ENCODE measurements at places on chromosomes 3 and 15.

DNA sequence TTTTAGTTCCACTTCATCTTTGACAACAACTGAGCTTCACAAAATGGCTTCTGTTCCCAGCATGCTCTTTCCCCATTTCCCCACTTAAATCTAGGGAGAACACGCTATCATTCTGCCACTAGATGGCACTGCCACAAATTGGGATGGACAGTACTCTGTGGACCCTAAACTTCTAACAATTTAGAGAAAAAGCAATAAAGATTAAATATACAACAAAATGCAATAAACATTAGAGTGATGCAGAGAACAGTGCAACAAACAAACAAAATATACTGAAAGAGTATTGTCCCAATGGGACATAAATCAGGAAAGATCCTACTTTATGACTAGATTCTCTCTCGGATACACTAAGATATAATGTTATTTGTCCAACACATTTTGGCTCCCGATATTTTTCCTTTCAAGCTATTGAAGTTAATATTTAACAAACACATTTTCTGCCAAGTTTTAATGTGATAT lies 169.7 kb upstream of the TMCO5A start:
- DNase-seq = no peak

GRCh38 chr3:100978011-100978659 lies 15.1 kb downstream of the ABI3BP start:
- no peak for DNase-seq

GRCh38 chr3:16849229-16849628 lies 35.5 kb upstream of the PLCL2 start:
- DNase-seq = peak; percentile 45

DNA sequence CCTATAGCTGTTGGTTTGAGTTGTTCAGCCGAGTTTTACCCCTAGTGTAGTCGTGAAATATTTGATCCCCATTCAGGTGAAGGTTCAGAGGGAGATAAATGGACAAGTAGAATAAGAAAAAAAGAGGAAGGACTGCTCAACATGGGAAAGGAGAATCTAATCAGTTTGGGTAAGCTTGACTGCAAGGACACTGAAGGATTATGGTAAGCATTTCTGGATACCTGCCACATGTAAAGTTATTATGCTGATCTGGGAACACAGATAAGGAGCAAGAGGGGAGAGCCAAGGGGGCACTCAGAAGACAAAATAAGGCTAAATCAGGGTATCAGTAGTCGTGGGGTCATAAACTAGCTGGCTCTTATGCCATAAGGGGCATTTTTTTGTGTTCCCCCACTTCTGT lies 49.9 kb downstream of the TFG start:
- no peak for DNase-seq

DNA sequence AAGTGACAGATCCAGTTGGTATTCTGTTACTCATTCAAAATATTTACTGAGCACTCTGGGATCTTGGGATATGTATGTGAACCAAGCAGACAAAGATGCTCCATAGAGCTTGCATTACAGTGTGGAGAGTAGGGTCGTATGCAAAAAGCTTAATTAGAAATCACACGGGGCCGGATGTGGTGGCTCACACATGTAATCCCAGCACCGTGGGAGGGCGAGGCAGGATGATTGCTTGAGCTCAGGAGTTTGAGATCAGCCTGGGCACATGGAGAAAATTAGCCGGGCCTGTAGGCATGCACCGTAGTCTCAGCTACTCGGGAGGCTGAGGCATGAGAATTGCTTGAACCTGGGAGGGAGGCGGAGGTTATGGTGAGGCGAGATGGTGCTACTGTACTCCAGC lies 68.7 kb upstream of the MB21D2 start:
- DNase-seq = no peak

DNA sequence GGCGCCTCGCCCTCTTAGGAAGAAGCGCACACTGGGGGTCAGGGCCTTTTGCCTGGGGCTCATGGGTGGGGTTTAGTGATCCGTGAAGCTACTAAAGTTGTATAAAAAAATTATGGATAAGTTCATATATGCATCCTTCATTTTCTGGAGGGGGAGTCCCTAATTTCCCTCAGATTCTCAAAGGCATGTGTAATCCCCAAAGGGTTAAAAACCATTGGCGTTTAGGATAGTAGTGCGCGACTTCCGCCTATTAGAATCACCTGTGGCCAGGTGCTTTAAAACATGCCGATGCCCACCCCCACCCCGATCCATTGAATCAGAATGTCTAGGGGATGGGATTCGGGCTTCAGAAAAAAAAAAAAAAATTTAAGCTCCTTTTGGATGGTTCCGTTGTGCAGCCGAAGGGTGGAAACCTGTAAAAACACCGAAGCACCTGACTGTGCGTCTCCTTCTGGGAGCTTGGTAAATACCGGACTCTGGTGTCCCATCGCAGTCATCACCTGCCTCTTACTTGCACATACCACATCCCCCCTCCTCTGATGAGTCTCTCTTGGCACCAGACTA lies 570 bp downstream of the APH1B start:
- no peak for DNase-seq

DNA sequence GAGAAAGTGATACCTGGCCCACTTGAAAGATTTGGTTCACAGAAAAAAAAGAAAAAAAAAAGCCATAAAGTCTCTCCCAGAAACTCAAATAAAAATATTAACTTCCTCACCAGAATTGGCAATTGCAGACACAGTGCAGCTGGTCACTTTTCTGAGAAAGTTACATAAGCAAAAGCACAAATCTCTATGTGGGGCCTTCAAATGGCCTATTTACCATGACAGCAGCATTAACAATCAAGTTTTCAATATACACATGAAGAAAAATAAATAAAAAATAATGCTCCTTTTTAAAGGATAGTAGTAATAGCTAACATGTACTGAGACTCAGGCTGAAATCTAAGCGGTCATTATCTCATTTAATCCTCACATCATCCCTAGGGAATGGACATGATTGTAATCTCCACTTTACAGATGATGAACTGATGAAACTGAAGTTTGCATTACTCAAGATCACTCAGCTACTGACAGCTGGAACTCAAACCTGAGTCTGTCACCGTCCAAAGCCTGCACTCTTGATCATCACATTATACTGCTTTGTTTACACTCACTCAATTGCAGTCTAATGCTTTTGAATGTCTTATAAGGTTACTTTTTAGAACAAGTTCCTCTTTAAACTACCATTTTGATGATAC lies 3.3 kb downstream of the NPTN start:
- no peak for DNase-seq

- no peak for DNase-seq
Observed at GRCh38 chr3:356952-357351, 160.4 kb downstream of the CHL1 start.

DNA sequence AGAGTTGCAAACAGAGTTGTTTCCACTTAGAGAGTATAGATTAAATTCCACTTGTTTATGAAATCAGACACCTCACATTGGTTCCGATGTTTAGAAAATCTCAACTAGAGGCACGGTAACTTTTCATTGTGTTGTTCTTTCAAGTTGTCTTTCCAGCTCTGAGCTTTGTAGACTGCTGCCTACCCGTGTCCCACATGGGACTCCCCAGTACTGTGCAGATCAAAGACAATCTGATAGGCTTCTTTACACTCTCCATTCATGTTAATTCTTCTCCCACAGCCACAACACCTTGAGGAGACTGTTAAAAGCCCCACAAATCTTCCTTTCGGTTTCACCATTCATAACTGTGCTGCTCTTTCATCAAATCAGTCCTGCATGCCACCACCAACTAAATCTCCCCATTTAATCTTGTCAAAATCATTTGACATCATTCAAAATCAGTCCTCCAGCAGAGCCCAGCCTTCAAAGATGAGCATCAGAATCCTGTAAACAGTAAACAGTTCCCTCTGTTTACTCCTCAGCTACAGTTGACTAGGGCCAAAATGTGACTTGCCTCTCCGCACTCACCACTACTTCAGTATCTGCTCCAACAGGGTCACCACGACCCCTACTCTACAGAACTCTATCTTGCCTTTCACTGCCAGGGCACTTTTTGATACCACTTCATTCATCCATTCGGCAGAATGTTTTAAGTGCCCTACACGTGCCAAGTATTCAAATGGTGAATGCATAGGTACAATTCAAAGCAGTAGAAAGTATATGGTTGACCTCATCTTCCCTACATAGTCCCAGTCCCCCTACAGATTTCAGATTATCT lies 8.3 kb downstream of the ANXA2 start:
- no peak for DNase-seq

DNA sequence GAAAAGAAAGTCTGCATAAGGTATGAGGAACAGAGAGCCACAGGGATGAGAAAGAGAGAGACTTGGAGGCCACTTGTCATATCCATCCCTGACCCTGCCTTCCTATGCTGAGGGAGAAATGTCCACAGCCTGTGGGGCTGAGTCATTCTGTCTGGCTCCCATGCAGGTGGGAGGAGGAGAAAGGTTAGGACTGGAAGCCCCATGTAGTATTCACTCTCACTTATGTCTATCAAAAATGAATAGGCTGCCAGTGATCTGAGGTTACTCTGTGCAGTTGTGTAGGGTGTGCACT lies 71.3 kb downstream of the RAB11A start:
- DNase-seq = no peak

DNA sequence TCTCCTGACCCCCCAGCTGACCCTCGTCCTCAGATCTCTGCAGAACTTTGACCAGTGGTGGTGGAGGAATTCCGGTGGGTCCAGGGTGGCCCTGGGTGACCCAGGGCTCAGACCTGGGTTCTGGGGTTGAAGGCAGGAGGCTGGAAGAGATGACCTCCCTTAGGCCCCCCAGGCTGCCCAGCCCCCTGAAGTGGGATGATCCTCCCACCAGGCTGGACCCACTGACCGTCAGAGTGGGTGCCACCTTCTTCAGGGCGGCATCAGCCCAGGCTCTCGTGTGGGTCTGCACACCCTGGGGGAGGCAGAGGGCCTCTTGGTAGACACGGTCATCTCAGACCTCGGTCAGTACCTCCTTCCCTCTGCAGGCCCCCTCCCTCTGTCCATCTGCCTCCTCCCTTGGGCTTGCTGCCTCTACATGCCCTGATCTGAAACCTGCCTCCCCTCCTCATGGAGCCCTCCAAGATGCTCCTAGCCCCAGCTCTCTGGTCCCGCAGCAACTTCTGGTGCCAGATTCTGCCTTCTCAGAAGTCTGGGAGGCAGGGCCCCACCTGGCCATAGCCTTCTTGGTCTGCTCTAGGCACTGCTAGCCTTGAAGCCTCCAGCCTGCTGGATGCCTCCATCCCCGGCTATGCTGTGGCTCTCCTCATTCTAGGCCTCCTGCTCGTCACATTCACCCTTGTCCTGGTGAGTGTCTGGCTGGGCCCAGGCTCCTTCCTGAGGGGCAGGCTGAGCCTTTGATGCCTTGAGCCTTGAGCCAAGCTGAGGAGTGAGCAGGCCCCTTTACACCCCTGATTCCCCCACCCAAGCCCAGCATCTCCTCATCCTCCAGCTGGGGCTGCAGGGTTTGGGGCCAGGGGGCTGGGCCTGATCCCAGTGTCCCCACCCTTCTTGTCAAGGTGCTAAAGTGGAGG lies 49.1 kb upstream of the CSPG4 start:
- DNase-seq = no peak

DNA sequence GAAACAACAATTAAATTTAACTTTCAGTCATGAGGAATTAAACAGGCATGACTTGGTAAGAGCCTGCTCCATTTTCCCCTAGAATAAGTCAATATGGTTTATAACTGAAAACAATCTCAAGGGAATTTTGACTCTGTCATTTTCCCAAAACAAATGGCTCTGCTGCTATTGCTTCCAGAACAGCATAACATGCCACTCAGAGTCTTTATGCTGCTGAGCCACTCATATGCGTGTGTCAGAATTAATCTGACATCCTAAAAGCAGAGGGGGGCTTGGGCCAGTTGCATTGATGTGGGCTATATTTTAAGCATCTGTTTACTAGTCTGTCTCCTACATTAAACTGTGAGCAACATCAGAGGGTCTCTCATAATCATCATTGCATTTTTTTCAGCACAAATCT lies 111.1 kb upstream of the ABI3BP start:
- no peak for DNase-seq

DNA sequence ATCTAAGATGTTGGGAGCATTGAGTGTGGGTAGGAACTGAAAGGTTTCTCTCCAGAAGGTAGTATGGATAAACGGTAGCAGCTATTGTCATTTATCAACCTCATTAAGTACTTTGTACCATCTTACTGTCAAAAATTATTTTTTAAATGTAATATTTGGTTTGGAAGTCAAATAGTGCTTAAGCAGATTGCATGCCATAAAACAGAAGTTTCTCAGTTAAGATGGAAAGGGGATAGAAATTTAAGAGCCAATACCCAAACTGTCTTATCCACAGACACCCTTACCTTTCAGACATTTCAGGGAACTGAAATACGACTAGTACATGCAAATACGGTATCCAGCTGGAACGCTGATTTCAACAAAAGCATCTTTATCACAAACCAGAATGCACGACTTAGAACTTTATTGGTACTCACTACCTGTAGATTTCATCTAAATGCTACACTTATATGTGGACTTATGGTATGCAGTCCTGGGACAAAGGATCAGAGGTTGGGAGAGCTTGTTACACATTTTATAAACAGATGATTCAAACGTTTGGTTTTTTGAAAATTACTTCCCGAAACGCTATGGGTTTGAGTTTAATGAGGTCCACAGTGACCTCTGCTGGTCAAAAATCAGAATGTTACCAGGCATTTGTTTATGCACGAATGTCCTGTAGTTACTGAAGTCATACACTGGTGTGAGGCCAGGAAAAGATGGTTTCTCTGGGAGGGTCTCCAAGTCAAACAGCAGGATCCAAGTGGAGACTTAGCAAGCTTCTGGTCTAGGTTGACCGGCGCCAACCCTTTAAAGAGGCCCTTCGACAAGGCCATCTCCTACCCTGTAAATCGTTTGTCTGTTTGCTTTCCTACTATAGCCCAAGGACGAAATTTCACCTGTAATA lies 45.7 kb upstream of the DUT start:
- no peak for DNase-seq

DNA sequence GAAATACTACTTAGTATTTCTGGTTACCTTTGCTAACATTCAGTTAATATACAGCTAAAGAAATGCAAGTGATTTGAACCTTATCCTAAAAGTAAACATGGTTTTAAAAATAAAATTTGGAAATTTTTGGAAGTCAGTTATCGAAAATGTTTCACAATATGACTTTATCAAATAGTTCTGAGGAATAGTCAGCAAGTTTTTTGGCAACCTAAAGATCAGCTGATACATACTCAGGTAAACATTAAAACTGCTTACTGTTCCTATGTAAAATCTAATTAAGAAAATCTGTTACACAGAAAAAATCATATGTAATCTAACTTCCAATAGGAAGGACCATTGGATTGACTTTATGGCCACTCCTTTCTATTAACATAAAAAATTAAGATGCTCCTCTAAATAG lies 24.1 kb downstream of the IFT80 start:
- DNase-seq = no peak

DNA sequence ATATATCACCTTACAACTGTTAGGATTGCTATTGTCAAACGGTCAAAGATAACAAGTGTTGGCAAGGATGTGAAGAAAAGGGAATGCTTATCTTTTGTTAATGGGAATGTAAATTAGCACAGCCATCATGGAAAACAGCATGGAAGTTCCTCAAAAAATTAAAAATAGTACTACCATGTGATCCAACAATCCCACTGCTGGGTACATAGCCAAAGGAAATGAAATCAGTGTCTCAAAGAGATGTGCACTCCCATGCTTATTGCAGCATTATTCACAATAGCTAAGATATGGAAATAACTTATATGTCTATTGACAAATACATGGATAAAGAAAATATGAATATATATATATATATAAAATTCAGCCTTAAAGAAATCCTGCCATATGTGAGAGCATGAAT lies 274.6 kb downstream of the EDEM1 start:
- no peak for DNase-seq

- no peak for DNase-seq
Observed at GRCh38 chr15:53962646-53963561, 15.3 kb upstream of the UNC13C start.

- no peak for DNase-seq
Observed at GRCh38 chr3:25265284-25265683, 162.8 kb upstream of the RARB start.
